ENCODE measurements at places on chromosomes 7 and 10. TPM values are rescaled to one million over a fixed set of nuclear protein-coding genes. Genes with fewer than 3 reads are reported as not detected.

Gene OR2A14
- total RNA-seq: not detected

Gene ACTL6B
- total RNA-seq: not detected

Gene HOXA9
- total RNA-seq: not detected

Gene DRGX
- not detected for total RNA-seq

Gene WDR86
- total RNA-seq: 0.75 TPM

Gene CCDC146
- 3.5 TPM for total RNA-seq

Gene NUTM2D
- total RNA-seq: 1.8 TPM

Gene C10orf53
- not detected for total RNA-seq

Gene ZNF853
- 0.67 TPM for total RNA-seq

Gene FANK1
- total RNA-seq: not detected

Gene ZNF804B
- not detected for total RNA-seq

Gene RHOBTB1
- 6.6 TPM for total RNA-seq

Gene PNLIPRP2
- total RNA-seq: not detected

Gene KLF14
- total RNA-seq: 0.08 TPM

Gene H2BK1
- total RNA-seq: not detected

Gene EBF3
- not detected for total RNA-seq

Gene LIPM
- not detected for total RNA-seq

Gene SSMEM1
- total RNA-seq: not detected
